ENCODE measurements at places on chromosomes 3 and 15.
A peak's percentile ranks its signal among the peaks of the same experiment; 100 is the strongest.

GRCh38 chr3:20798666-20799065 is 612.7 kb upstream of the SGO1 start:
- DNase-seq = no peak

- no peak for DNase-seq
These were observed 25.2 kb downstream of the WNT5A start for GRCh38 chr3:55461896-55462295.

DNA sequence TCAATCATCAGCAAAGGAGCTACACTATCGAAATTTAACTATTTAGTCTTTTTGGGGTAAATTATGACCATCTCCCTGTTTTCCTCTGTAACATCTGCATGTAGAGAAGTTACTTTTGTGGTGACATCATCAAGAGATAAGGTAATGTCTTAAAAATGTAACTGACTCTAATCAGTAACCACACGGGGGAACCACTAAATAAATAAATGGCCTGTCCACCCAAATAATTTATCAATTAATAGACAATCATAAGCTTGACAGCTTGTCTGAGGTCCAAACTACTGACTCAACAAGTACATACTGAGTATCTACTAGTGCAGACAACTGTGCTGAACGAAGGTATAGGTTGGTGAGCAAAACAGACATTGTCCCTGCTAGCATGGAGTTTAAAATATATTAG is 219.3 kb downstream of the SLC9A9 start:
- DNase-seq = no peak

GRCh38 chr15:76986743-76987142 is 8.2 kb upstream of the PSTPIP1 start:
- no peak for DNase-seq

GRCh38 chr3:33425453-33425852 is 14.8 kb downstream of the UBP1 start:
- no peak for DNase-seq

DNA sequence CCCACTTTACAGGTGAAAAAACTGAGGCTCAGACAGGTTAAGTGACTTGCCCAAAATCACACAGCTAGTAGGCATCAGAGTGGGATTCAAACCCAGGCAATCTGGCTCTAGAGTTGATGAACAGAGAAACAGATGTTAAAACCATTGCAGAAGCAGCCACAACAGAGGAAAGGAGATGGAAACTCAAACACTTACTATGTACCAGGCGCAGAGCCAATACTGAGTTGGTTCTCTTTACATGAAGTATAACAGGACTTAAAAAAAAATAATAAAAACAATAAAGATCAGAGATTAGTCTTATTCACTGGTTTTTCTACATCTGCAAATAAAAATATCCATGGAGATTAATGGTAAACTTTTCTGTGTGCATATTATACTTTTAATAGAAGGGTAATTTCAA is 84.9 kb upstream of the SPATA12 start:
- peak; percentile 62 for DNase-seq

- DNase-seq = no peak
These were observed 172.4 kb upstream of the TOPAZ1 start for GRCh38 chr3:44069276-44069675.

- DNase-seq = peak; percentile 55
These were observed 65.3 kb downstream of the CHAC1 start for GRCh38 chr15:41018534-41018933.
